ENCODE measurements at places on chromosomes 11 and 22.

DNA sequence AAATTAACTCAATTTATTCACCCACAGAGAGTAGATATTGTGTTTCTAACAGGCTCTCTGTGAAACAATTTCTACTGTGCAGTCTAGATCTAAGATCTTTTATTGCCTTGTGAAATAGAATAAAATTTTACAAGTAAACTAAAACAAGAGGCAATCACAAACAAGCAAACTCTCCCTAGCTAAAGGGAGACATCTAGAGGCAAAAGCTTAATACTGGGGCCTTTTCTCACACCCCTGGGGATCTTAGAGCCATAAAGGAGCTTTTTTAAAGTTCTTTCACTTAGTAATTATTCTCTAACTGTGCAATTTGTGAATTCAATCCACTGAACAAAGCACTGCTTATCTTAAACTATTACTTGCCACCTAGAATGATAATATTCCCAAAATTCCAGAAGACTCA is 19.7 kb downstream of the ALG9 start:
- peak; percentile 34 for DNase-seq

GRCh38 chr11:34040571-34040970 is 11.0 kb upstream of the CAPRIN1 start:
- DNase-seq = no peak

DNA sequence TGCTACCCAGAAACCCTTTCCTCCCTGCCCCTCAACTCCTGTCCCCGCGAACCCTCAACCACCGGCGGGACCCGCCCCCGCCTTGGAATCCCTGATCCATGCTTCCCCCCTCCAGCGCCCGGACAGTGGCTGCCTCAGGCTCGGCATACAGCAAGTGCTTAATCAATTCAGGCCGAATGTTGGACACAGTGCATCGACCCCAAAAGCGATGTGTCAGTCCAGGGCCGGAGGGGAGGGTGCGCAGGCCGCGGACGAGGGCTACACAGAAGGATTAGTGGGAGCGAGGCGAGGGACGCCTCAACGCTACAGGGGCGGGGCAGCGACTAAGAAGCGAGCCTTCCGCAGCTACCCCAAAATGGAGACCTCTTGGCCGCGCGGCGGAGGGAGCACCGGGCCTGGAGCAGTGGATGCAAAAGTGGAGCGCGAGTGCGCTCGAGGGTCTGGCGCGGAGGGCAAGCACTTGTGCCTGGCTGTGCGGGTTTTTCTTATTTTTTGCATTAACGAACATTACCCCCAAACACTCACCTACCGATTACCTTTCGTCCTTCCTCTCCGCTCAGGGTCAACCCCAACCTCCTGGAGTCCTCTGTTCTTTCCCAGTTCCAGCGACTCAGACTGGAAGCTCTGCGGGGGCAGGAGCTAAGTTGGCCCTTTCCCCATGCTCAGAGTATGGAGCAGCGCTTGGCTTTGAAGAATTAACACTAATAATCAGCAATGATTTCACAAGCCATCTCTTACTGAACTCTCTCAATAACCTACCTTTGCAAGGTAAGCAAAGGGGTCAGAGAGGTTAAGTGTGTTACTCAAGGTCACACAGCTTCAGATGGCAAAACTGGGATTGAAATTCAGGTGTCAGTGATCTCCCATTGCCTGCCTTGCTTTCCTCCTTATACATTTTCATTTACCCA is 30.0 kb upstream of the WNT11 start:
- no peak for DNase-seq

DNA sequence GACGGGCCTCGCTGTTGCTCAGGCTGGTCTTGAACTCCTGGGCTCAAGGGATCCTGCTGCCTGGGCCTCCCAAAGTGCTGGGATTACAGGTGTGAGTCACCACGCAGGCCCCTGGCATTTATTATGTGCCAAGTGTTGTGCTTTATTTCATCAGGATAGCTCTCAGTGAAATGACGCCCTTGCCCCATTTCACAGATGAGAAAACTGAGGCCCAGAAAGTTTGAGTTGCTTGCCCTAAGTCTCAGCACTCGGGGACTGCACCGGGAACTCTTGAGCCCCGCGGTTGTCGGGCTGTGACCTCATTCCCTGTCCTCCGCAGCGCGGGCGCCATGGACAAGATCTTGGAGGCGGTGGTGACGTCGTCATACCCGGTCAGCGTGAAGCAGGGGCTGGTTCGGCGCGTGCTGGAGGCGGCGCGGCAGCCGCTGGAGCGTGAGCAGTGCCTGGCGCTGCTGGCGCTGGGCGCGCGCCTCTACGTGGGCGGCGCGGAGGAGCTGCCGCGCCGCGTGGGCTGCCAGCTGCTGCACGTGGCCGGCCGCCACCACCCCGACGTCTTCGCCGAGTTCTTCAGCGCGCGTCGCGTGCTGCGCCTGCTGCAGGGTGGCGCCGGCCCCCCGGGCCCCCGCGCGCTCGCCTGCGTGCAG is 7.3 kb downstream of the USP35 start:
- DNase-seq = peak; percentile 42

DNA sequence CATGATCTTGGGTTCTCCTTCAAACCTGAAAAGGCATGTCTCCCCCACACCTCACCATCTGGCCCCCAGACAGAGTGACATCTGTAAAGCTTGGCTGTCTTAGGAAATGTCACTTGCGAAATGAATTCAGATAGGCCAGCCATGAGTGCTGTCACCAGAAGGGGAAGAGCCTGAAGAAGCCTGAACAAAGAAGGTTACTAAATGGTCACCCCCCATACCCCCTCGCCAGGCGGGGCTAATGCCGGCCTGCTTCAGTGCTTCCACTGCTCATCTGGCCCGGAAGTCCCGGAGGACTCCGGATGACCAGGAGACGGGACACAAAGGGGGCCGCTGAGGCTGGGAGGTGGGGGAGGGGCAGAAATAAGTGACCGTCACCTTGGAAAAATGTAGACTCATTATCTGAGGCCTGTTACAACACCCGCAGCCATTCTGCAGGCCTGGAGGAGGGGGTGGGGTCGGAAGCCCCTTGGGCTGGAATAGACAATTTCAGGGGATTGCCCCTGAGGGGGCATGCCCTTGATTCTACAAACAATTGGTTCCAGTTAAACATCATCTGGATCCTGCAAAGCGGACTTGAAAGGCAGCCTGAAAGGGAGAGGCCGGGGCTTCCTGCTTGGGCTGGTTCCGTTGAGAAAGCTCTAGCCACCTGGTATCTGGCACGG is 43.2 kb downstream of the NAT10 start:
- peak; percentile 30 for DNase-seq

- no peak for DNase-seq
These were observed 106.1 kb downstream of the CTTN start for GRCh38 chr11:70504246-70505020.

- peak; percentile 14 for DNase-seq
These were observed 47.5 kb upstream of the GALNT18 start for GRCh38 chr11:11669233-11669846.

- DNase-seq = no peak
These were observed 136.8 kb downstream of the CACNA1I start for GRCh38 chr22:39707351-39707750.

DNA sequence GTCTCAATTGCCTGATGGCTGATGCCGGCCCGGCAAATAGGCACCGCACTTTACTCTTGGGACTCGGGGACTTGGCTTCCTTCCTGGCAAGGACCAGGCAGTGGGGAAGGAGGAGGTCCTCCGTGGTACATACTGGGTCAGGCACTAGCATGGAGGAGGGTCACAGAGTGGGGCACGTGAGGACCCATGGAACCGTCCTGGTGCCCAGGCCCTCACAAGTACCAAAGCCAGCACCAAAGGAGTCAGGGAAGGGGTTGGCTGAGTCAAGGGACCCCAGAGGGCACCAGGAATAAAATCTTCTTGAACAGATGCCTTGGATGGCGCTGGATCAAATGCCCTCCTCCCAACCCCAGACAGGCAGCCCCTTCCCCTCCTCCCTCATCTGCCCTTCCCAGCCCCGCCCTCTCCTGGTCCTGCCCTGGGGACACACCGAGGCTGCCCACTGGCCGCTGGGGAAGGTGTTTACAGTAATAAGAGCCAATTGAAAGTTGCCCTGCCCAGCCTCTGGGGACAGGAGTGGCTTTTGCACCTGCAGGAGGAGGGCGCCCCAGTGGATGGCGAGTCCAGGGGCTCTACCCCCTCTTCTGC is 5.6 kb upstream of the CARNS1 start:
- DNase-seq = no peak

GRCh38 chr22:26798462-26799065 is 141.2 kb downstream of the MIAT start:
- no peak for DNase-seq

DNA sequence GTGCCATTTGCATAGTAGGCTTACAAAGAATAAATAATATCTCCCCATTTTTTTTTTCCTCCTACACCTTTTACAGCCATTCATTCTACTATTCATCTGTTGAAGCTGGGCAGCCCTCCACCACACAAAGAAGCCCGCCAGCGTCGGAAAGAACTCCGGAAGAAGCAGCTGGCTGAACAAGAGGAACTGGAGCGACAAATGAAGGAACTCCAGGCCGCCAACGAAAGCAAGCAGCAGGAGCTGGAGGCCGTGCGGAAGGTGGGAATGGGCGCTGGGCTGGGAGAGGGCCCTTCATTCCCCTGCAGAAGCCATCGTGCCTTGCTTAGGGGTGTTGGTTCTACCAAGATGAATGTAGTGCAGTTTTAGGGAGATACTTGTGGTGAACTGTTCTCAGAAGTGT is 68.6 kb downstream of the SWAP70 start:
- no peak for DNase-seq

- DNase-seq = no peak
These were observed 205.0 kb downstream of the FAM76B start for GRCh38 chr11:95584589-95584988.

- DNase-seq = no peak
These were observed 28.8 kb upstream of the B3GAT1 start for GRCh38 chr11:134440851-134441250.

DNA sequence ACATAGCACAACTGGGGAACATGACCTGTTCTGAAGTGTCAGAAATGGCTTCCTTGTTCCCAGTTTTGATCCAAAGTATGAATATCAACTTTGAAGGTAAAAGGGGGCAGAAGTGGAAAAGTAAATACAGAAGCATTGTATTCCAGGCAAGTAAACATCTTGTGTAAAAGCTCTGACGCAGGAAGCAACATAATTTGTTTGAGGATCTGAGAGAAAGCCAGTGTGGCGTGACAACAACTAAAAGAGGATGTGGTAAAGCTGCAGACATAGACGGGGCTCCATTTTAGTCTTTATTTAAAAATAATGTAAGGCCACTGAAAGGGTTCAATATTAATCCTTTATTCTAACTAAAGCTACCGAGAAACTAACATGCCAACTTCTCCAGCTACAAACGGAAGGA is 310.2 kb downstream of the DLG2 start:
- DNase-seq = no peak

DNA sequence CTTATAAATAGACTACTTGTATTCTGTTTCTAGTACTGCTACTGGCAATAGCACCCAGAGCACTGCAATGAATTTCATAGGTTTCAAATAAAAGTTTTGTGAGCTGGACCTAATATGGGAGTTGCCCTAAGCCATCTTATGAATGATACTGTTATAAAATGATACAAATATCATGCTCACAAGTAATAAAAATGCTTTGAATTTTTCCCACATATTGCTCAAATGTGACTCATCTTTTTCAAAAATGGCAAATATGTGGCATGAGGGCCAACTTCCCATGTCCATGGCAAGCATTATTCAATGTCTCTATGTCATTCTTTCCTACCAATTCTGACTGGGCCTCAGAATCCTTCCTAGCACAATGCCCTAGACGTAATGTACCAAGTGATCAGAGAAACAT is 137.6 kb downstream of the TRPC6 start:
- peak; percentile 41 for DNase-seq

DNA sequence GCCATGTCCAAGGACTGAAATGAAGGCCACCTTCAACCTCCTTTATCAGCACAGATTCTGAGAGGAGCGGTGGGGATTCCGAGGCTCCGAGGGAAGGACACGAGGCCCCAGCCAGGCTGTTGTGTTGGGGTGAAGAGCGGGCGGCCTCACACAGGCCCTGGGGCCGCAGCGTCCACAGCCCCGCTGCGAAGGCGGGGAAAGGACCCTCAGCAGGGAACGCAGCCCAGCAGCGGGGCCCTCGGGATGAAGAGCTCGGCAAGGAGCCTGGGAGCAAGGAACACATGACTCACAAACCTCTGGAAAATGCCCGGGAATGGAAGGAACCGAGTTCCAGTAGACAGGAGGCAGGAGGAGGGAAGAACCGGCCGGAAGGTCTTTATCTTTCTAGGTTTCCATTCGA is 227.2 kb downstream of the BRD1 start:
- DNase-seq = no peak

DNA sequence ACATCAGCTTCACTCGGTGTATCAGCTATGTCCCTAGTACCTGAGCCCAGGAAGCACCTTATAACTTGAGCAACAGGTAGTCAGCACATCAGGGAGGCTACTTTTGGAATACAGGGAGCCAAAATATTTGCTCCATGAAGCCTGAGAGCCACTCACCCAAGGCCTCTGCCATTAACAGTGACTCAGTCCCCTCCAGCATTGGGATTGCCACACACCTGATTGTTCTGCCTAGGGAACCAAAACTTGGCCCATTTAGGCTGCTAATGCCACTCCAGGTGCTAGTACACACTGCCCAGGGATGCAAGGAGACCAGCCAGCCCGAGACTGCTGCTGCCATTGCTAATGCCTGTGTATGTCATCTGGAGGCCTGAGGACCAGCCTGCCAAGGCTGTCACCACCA is 773.6 kb upstream of the TENM4 start:
- no peak for DNase-seq

- no peak for DNase-seq
These were observed 51.2 kb downstream of the SMCO4 start for GRCh38 chr11:93491973-93492372.

GRCh38 chr22:47794851-47795250 is 1032.4 kb downstream of the TBC1D22A start:
- no peak for DNase-seq

GRCh38 chr22:30158744-30159500 is 78.7 kb downstream of the HORMAD2 start:
- no peak for DNase-seq

GRCh38 chr22:25346859-25347751 is 127.7 kb downstream of the CRYBB2 start:
- no peak for DNase-seq

DNA sequence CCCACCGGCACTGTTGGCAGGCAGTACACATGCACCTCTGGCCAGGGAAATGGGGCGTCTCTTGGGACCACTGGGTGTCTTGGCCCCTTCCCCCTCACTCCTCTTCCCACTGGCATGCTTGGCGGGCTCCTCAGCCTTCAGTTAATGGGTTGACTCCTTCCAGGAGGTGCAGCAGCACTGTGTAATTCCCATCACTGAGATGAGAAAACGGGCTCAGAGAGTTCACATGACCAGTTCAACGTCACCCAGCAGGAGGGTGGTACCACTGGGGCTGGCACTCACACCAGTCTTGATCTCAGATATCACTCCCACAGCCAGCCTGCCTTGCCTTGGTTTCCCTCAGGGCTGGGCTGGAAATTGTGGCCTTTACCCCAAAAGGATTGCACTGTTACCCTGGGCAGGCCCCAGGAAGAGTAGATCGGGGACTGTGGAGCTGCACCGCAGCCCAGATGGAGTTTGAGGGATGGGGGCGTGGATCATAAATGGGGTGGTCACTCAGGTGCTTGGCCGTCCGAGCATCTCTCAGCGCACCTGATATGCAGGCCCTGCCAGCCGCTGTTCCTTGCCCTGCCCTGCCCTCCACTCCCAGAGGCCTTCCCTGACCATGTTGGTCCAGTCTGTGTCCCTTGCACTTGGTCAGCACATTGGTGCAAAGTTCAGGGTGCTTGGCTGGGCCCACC is 16.9 kb downstream of the CAPN5 start:
- no peak for DNase-seq

Measured in astrocyte of the hippocampus (primary cell).